Fibroblast of pulmonary artery (primary cell): ENCODE measurements at places on chromosomes 5 and 9.

GRCh38 chr5:60526336-60526875, 173.6 kb downstream of the DEPDC1B start:
- DNase-seq, result peak; percentile 11

GRCh38 chr9:127909839-127910273, 7.0 kb downstream of the ST6GALNAC4 start:
- no peak for DNase-seq

- DNase-seq, result peak; percentile 43
Measured at GRCh38 chr5:149456597-149457392, 77.7 kb upstream of the IL17B start.

GRCh38 chr9:132046456-132046855, 33.2 kb downstream of the MED27 start:
- DNase-seq, result no peak

GRCh38 chr5:103465891-103466290, 96.7 kb downstream of the NUDT12 start:
- DNase-seq, result peak; percentile 38

- no peak for DNase-seq
Measured at GRCh38 chr5:74289238-74289637, 351.3 kb downstream of the ENC1 start.

DNA sequence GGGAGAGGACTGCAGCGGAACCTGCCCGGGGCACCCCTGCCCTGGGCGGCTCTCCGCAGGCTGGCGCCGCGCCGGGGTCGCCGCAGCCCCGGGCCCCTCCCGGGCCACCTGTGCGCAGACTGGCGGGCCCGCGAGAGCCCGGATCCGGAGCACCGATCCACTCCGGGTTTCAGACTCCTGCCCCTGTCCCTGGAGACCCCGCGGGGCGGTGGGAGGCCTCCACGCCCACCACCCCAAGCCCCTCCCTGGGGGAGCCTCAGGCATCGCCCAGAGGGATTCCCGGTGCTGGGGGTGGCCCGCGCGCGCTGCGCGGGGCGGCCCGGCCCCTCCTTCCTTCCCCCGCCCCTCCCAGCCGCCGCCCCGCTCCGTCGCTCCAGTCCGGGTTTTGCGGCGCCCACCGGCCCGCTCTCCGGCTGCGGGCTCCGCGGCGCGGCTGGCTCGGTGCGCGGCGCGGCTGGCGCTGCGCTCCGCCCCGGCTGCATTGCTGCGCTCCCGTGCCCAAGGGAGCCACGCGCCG, at the start of gene UNC5A:
TSS of gene UNC5A (plus strand) at position 479 of the 517 bp plus-strand sequence. CDS start 192 bp downstream, outside the sequence.
- DNase-seq, result peak; percentile 36

GRCh38 chr9:107675351-107676259, 186.0 kb upstream of the KLF4 start:
- DNase-seq, result no peak

DNA sequence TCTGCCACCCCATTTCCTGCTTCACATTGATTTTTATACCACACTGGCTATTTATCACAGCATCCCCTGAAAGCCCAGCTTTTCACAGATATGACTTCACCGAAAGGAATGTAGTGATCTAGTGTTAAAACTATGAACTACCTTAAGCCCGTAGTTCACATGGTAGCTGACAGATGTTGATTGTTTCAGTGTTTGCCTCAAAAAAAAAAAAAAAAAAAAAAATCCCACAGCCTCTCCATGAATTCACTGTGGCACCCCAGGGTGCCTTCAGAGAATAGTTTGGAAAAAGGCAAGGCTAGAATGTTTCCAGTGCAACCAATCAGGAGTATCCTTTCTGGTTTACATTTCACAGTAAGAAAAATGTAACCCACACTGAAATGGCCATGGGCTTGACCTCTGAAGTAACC, 37.1 kb downstream of the GLIS3 start:
- DNase-seq, result peak; percentile 82

GRCh38 chr9:129697656-129698253, 32.3 kb downstream of the PRRX2 start:
- DNase-seq, result peak; percentile 52

- DNase-seq, result no peak
Measured at GRCh38 chr9:75551861-75552260, 338.6 kb upstream of the PCSK5 start.

DNA sequence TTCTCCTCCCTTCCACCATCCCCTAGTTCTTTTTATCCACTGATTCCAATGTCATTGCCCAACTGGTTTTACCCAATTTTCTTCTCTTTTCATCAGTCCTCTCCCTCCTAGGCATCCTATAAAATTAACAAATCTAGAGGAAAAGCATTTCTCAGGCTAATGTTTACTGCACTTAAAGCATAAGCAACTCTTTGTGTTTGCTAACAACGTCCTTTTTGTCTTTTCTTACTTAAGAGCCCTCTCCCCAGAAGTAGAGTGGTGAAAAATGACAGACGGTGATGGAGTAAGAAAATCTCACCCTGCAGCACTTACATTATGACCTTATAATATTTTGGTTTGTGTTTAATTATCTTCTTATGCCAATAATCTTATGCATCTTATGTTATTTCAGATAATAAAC, 1.6 kb upstream of the SPATA9 start:
- no peak for DNase-seq

- DNase-seq, result peak; percentile 61
Measured at GRCh38 chr5:108251350-108251749, 130.5 kb downstream of the FBXL17 start.

GRCh38 chr5:33340195-33340594, 100.6 kb upstream of the TARS1 start:
- no peak for DNase-seq

- DNase-seq, result peak; percentile 68
Measured at GRCh38 chr5:95641741-95642220, 4.8 kb upstream of the RFESD start.

GRCh38 chr5:2203774-2204173, 321.0 kb upstream of the IRX4 start:
- DNase-seq, result no peak

DNA sequence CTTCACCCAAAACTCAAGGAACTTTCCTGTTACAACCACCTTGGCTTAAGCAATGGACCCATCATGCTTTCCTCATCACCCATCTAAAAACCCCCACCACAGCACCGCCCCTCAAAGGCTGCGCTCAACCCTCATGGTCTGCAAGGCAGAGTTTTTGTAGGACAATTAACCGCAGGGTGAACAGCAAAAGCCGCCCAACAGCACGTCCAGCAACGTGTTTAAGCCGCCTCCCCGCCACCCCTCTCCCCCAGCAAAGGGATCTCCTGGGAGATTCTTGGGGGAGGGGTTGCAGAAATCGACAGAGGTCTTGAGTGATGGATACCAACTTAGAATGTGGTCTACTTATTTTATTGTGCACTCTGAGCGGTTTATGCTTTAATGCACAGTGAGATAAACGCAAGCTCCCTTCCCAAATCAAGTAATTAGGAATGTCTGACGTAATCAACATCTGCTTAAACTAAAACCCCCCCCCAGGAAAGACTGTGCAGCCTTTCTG, 1.9 kb downstream of the ROR2 start:
- peak; percentile 56 for DNase-seq

DNA sequence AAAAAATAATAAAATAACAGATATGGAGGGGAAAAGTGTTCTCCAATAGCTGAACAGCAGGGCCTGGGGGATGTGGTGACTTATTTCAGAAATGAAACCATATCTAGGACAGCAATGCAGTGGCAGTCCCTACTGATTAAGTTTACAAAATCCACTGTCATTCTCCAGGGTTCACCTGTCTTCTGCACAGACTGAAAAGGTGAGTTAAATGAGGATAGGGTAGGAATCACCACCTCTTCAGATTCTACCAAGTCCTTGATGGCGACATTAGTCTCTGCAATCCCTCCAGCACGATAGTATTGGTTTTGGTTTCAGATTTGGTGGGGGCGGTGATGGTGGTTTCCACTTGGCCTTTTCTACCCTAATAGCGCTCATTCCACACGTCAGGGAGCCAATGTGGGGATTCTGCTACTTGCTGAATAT, 32.3 kb upstream of the NPM1 start:
- DNase-seq, result no peak

DNA sequence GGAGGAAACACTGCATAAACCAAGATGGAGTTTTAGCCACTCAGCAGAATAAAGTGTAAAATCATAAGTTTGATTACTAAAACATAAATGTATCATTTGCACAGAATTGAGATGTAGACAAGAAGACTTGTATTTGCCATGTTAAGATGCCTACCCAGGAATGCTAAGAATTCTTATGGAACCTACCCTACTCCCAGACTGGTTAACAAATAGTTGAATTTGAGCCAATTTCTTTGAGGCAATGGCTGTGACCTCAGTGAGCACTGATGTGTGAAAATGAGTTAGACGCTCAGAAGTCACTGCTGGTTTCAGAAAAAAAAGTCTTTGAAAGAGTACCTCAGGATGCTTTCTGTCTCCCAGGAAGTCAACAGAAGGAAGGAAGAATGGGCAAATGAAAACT, 95.6 kb downstream of the ESM1 start:
- peak; percentile 87 for DNase-seq

DNA sequence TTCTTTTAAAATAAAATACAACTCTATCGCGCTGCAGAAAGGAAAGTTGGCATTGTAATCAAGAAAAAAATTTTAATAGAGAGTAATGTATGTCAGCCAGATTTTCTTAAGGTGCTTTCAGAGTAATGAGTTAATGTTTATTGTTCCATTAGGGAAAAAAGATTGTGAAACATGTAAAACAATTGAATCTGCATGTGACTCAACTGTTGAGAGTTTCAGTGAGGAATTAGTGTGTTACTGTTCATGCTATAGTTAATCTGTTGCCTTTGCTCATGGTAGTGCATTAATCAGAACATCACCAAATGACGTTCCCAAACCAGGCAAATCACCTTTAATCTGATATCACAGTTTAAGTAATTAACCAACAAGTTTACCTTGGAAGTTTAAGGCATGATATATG, 600.5 kb downstream of the NR2F1-AS1 start:
- peak; percentile 5 for DNase-seq

GRCh38 chr5:73606206-73606753, 19.7 kb upstream of the ARHGEF28 start:
- DNase-seq, result no peak

DNA sequence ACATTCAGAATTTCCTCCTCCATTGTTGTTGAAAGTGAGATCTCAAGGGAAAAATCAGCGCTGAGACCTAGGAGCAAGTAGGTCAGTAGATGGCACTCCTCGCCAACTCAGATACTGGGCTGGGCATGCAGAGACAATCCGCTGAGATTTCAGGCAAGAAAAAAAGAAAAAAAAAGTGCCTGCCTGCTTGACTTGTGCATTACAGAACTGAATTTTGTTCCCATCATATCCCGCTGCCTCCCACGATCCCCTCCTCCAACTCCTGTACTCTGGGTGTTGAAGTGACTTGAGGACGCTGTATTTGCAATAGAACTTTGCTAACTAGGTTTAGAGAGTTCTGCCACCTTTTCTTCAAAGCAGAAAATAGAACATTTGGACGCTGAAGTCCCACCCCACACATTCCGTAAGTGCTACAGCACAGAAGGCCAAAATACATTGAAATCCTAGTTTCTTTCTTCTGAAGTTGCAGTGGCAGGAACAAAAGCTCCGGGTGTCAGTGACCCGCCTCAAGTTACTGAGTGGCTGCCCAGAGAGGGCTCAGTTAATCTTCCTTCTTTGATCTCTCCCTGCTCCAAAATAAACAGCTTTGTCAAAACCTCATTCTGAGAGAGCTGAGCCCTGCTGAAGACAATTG, 265.8 kb downstream of the MLLT3 start:
- DNase-seq, result peak; percentile 92

- DNase-seq, result peak; percentile 36
Measured at GRCh38 chr9:84278130-84278529, 62.4 kb downstream of the SLC28A3 start.

- DNase-seq, result no peak
Measured at GRCh38 chr5:51621156-51621555, 237.9 kb downstream of the ISL1 start.

DNA sequence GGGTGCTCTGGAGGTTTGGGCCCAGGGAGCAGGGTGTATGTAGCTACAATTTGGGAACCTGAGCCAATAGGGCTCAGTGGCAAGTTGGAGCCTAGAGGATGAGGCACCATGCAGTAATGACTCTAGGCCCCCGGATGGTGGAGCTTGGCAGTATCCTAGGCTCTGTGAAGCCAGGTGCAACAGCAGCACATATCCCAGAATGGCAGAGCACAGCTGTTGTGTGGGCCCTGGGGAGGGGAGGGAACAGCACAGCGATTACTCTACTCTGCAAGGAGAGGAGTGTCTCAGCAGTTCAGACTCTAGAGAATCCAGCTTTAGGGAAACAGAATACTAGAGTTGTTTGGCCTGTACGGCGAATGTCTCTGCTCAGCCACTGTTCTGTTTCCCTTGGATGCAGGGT, 56.1 kb downstream of the LRRTM2 start:
- no peak for DNase-seq

- peak; percentile 25 for DNase-seq
Measured at GRCh38 chr5:134837530-134838181, 8.1 kb upstream of the C5orf24 start.

DNA sequence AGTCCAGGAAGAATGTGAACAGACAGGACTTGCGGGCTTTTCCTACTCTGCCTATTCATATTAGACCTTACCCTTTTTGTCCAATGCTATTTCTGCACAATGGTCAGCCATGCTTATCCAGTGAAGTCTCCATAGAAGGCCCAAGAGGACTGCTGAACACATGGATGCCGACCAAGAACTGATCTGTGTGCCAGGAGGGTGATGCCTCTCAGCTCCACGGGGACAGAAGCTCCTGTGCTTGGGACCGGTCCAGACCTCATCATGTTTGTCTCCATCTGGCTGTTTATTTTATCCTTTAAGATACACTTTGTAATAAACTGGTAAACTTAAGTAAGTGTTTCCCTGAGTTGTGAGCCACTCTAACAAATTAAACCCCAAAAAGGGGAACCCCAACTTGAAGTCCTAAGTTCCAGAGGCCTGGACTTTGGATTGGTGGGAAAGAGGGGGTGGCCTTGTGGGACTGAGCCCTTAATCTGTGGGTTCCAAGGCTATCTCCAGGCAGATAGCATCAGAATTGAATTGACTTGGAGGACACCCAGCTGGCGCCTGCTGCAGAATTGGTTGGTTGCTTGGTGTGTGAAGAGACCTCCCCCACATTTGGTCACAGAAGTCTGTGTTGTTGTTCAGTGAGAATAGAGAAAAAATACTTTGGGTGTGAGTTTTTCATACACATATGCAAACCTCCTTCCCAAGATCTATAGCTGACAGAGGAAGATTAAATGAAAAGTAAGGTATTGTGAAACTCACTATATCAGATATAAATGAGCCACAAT, 57.9 kb upstream of the ANKH start:
- no peak for DNase-seq

GRCh38 chr5:912280-913091, 19.8 kb downstream of the TRIP13 start:
- DNase-seq, result peak; percentile 93
